ENCODE measurements at places on chromosomes 4 and X.

DNA sequence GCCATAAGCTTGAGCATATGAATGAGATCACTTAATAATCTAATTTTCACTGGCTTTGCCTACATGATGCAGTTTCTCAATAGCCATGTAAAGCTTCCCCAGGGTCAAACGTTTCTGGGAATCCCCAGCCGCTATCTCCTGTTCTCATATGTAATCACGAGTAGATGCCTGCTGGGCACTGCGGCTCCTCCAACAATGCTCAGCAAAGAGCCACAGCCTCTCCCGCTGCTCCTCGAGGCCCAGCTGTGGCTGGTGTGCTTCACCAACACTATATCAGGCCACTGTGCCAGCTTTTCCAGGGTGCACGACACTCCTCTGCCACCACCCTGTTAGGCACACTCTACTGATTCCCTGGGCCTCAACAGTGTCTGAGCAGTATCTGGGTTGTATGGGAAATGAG, 78.3 kb upstream of the RASGEF1B start:
- no peak for DNase-seq

DNA sequence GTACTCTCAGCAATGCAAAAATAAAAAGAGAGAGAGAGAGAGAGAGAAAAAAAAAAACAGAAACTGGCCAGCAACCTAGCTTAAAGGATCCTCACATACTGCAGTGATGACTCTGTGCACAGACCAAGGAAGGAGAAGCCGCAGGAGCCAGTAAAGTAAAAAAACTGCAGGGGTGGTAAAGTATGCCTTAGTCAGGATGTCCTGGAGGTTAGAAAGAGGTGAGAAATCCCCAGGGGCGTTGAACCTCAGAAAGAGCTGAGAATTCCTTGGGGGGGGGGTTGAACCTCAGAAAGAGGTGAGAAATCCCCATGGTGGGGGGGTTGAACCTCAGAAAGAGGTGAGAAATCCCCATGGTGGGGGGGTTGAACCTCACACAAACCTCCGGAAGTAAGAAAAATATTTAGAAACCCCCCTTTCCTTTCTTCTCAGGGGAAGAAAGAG, 48.0 kb downstream of the MAGEA9 start:
- DNase-seq, result no peak

GRCh38 chr4:149553959-149554520, 261.6 kb downstream of the IQCM start:
- no peak for DNase-seq

DNA sequence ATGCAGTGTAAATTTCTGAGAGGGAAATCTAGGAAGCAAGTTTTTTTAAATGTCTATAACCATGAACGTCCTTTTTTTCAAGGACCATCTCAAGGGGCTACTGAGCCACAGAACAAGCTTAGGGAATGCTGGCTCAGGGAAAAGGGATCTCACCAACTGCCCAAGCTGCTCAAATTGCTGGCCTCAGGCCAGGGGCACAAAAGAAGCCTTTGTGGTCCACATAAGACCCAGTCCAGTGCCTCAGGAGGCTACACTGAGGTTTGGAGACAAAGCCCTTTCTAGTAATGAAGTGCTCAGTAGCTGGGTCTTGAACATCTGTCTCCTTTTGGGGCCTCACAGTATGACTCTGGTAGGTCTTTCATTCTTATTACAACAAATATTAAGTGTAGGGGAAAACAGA, 305.5 kb downstream of the RAB28 start:
- DNase-seq, result no peak

- no peak for DNase-seq
Observed at GRCh38 chr4:88204882-88205281, 46.4 kb upstream of the ABCG2 start.

DNA sequence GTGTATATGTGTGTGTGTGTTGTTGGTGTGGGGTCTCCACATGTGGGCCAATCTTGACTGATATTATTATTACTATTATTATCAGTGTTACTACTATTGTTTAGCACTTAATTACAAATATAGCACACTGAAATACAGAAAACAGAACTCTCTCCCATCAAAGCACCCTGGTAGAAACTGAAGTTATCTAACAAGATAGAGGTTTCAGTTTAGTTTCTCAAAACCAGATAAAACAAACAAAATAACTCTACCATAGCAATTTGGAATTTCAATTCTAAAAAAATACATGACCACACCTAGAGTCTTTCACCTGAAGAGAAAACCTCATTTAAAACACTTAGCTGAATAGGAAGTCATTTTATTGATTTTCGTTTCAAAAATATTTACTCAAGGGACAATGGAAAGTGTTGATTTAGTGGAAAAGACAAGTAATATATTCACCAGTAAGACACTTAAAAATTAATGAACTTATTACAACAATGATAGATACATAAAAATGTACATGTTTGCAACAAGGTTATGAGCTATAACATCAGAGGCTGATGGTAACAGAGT, 252.3 kb downstream of the PDHA2 start:
- no peak for DNase-seq

DNA sequence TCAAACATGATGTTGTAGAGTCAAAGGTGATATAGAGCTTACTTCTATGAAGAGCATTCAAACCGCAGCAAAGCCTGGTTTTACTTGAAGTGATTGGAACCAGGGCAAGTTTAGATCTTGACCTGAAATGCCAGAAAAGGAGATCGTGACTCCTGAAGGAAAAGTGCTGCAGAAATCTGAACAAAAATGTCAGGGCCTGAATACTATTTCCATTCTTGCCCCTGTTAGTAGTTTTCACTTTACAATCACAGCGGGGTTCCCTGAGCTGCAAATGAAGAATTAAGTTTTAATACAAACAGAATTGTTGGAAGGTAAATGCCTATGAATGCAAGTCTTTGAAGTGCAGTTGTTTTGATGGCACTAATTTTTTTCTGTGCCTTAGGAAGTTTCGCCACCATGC, 4.1 kb downstream of the SLIT2 start:
- DNase-seq, result no peak

GRCh38 chrX:56975611-56976010, 19.7 kb downstream of the SPIN3 start:
- no peak for DNase-seq

GRCh38 chr4:76003620-76004019, 3.7 kb downstream of the CXCL9 start:
- no peak for DNase-seq

GRCh38 chrX:17542123-17542522, 167.1 kb downstream of the NHS start:
- DNase-seq, result no peak

GRCh38 chrX:39022106-39022505, 220.8 kb downstream of the MID1IP1 start:
- no peak for DNase-seq

DNA sequence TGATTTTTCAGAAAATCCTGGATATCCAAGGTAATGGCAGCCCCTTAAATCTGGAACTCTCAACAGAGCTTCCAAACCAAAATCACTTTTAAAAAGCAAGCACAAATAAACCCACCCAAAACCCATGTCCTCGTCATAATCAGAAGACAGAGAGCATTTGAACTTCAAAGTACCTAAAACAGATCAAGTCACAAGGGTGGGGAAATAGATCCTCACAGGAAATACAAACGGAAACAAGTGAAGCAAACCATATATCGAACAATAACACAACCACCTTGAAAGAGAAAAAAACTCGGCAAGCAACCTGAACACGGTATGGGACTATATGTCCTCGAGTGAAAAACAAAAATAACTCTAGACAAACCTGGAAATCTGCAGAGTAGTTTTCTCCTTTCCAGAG, 15.9 kb upstream of the CCNQ start:
- no peak for DNase-seq

GRCh38 chr4:150679765-150680343, 97.9 kb downstream of the MAB21L2 start:
- no peak for DNase-seq

DNA sequence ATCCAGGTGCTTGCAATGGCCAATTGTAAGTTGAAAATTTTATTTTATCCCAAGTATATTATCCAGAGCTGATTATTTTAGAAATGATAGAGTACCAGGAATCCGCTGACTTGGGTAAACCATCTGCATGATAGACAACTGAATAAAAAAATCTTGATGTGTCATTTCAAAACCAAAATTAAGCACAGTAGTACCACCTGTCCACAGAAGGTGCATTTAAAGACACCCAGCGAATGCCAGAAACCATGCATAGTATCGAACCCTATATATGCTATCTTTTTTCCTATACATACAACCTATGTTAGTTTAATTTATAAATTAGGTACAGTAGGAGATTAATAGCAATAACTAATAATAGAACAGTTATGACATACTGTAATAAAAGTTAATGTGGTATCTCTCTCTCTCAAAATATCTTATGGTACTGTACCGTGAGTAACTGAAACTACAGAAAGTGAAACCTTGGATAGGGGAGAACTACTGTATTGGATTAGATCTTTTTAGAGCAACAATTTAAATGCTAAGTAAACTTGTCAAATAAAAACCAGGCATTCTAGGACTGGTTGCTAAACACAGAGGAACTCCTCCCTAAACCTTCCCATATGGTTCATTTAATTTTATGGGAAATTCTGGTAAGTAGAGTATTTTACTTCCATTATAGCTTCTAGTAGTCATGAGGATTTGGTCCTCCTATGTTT, 6.2 kb downstream of the NEIL3 start:
- no peak for DNase-seq
